NCI-H226 (cell line): ENCODE measurements at places on chromosomes 6 and 20.

GRCh38 chr20:61932711-61933480, 132.8 kb downstream of the TAF4 start:
- DNase-seq: no peak

DNA sequence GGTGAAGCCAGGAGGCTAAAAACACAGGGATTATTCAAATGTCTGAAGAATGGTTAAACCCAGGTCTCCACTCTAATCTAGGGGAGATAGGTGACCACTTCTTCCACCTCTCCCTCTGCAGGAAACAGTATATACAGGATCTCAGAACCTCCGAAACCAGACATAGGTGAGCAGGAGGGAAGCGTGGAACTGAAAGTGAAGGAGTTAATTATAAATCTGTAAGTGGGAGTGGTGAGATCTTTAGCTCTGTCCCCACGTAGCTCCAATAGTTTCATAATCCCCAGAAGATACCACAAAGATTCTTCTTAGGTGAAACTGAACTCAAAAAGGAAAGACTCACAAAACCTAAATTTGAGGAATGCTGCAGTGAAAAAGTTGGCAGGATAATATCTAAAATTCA, 76.8 kb downstream of the THEMIS start:
- DNase-seq: no peak

DNA sequence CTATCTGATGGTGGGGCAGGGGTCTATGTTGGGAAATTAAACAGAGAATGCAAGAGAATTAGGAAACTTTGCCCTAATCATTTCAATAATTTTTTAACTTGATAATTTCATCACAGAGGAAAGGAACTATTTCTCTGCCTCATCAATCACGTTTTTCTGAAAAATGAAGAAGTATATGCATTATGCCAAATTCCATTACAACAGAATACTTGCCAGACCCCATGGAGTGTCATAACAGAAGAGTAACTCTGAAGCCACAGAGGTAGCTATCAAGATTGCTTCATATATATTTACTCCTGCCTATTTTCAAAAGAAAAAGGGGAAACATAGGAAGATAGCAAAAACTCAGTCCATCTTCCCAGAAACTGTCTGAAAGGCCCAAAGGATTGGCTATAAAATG, 5.7 kb upstream of the USP49 start:
- no peak for DNase-seq

DNA sequence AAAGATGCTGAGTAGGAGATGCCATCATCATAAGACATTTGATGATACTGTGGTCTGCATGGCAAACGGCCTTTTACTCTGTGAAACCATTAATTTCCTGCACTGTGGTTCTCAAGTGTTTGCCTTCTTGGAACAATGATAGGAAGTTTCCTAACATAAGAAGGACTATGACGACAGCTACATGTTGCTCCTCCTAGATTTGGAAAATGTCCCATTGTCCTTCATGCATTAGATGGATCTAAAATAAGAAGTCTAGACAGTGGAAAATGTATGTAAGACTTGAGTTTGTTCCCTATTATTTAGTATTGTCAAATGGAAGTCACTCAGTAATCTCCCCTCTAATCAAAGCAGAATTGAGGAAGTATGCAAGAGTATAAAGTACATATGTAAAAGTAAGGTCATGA, 98.5 kb upstream of the TMEM170B start:
- DNase-seq: no peak

DNA sequence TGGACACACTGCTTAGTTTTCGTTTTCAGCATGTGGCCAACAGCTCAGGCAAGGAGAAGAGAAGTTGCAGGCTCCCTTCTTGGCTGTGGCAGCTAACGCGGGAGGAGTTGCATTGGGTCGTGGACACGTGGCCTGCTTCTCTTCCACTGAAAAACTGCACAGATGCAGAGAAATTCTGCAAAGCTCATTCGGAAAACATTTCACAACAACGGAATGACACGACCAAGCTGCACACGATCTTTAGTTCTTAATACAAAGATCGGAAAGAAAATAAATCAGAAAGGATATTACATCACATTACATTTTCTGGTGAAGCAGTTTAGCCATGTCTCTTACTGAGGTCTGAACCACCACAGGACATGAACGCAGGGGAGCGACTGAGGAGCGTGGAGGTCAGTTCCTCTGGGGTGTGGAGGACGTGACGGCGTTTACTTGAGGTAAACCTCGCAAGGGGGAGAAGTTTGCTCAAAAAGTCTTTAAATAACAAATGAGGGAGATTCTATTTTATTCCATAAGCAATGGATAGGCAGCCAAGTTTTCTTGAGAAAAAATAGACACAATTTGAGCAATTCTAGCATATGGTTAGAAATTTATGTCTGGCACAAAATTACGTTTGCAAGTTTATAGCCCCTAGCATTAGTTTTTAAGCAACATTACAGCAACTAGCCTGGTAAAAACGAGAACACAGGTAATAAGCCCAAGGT, 178.3 kb downstream of the THBS2 start:
- no peak for DNase-seq

DNA sequence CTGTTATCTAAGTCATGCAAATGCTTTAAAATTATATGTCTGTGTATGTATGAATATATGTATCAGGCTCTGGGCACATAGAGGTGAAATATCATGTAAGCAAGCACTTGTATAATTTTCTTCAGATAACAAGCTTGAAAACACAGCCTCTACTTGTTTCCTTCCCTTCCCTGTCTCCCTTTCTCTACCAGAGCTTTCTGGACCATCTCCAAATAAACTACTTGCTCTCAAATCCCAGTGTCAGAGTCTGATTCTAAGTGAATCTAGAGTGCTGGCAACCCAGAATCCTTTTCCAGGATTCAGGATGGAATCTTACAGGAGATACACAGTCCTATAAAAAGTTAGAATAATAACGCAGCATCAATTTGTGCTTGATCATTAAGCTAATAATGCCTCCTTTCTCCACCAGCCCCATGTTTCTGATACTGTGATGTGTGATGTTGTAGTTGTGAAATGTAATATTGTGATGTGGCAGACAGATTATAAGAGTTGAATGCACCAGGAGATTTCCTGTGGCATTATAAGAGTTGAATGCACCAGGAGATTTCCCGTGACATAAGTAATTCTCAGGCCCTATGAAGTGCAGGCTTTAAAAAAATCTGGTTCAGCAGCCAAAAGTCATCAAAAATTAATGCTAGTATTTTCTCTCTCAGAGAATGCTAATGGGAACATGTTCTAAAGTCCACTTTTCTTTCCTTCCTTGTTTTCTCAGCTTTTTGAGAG, 89.6 kb downstream of the PCSK2 start:
- no peak for DNase-seq

DNA sequence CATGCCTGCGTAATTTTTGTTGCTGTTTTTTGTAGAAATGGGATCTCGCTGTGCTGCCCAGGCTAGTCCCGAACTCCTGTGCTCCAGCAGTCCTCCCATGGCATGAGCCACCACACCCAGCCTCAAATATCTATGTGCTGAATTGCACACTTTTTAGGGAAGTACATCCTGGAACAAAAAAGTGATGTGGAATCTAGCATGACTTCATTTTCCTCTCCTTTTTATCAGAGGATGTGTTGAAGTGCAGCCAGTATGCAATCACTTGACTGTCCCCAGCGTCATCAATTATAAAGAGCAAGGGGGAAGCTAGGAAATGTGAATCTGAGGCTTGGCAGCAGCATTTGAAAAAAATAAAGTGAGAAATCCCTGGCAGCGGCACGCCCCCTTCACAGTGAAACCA, 6.4 kb upstream of the EXOC2 start:
- DNase-seq: no peak
